Neuronal stem cell (in vitro differentiated cells): ENCODE measurements at places on chromosomes 11 and 22.

- DNase-seq: no peak
These were observed 83.7 kb upstream of the CHRM4 start for GRCh38 chr11:46475051-46475925.

DNA sequence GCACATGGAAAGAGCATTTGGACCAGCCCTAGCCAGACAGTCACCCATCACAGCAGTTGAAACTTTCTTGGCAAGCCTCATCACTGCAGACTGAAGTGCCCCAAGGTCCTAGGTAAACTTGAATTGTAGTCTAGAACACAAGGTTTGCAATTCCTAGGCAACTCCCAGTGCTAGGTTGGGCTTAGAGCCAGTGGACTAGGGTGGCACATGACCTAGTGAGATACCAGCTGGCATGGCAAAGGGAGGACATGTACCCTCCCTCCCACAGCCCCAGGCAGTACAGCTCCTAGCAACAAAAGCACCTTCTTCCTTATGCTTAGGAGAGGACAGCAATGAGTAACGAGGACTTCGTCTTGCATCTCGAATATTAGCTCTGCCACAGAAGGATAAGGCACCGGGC, 889.5 kb downstream of the JRKL start:
- no peak for DNase-seq

DNA sequence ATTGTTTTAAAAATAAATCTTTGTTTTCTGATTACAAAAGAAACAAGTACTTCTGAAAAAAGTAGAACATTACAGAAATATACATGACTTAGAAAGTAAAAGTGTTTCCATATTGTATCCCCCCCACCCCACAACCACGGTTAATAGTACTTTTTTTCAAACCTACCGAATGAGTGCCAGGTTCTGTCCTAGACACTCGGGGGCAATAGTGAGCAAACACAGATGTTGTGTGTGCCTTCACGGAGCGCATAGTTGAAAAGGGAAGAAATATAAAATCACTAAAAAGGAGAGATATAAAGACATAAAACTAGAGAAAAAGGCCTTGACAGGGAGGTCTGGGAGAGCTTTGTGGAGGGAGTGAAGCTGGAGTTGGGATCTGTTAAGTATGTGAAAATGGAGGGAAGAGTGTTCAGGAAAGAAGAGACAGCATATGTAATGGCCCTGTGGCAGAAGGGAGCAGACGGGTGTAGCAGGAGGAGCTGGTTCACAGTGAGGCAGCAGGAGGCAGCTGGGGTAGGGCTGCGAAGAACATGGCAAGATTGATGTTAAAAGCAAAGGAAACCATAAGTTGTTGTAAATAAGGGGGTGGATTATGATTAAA, 42.1 kb upstream of the ALX4 start:
- no peak for DNase-seq

GRCh38 chr22:23106344-23106743, 35.4 kb downstream of the RSPH14 start:
- no peak for DNase-seq

DNA sequence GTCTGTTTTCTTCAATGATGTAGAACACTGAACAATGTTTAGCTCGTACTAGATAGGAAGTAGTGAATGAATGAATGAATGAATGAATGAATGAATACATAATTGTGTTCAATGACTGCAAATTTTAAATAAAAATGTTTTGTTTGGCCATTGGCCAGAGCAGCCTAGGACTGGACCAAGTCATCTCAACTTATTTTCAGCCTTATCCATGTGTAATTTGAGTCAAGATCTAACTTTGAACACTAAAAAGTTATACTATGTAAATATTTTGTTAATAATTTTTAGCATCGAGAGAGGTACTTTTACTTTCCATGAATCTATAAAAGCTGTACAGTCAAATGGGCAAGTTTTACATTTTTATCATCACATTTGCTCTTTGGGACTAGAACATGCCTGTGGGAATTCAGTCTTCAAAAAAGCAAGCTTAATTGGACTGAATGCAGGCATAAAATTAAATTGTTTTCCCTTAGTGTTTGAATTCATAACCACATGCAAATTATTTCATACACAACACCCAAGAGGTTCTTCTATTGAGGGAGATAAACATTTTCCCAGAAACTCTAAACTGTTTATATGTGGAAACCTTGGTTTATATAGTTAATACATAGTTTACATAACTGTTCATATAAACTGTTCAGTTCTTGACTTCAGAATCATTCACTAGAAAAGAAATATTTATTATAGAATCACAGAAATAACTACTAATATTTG, 222.1 kb upstream of the ANO3 start:
- no peak for DNase-seq

GRCh38 chr22:29784451-29785361, 17.5 kb downstream of the UQCR10 start:
- DNase-seq: no peak

- no peak for DNase-seq
These were observed 988.1 kb downstream of the NTM start for GRCh38 chr11:132358573-132358953.

GRCh38 chr11:12377106-12377823, at the start of gene PARVA:
Gene PARVA (plus strand): TSS chr11:12377571. CDS start chr11:12377648, 77 bp downstream.
- peak; percentile 80 for DNase-seq

GRCh38 chr11:11752679-11753078, 89.1 kb upstream of the USP47 start:
- DNase-seq: no peak

DNA sequence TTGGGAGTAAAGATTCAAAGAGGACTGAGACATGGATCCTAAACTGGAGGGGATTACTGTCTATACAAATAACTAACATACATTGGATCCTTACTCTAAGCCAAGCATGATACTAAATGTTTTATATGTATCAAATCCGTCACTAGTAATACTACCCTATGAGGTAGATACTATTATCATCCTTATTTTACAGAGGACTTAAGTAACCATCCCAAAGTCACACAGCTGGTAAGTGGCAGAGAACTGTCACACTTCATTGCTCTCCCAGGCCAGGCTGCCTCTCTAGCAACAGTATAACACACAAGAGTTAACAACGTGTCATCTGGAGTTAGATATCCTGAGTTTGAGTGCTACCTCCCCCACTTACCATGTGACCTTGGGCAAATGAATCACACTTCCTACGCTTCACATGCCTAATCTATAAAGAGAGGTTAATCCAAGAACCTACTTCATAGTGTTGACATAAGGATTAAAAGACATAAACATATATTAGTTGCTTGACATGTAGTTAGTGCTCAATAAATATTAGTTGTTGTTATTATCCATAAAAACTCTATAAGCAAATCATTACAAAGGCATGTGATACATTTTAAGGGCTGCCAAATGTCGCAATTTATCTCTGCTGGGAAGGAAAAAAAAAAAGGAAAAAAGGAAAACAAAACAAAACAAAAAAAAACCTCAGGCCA, 33.8 kb upstream of the SPON1 start:
- DNase-seq: no peak

- no peak for DNase-seq
These were observed 871 bp downstream of the SLC35E4 start for GRCh38 chr22:30636226-30637077.

DNA sequence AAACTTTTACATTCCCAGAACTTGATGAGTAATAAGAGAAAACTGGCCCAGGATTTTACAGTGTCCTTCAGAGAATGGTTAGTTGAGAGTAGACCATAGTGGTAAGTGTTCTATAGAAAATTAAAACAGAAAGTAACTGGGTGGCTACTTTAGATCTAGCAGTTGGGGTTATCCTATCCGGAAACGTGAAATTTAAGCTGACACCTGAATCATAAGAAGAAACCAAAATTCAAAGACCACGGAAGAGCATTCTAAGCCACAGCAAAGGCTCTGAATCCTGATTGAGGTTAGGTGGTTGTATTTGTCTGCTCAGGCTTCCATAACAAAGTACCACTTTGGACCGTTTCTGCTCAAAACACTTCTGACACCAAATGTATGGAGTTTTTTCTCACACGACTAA, 34.0 kb downstream of the TTC17 start:
- DNase-seq: no peak

GRCh38 chr11:14073849-14074476, 111.4 kb downstream of the SPON1 start:
- no peak for DNase-seq
